AG04449 (cell line): ENCODE measurements at places on chromosomes 11 and 22.

- no peak for DNase-seq
Measured at GRCh38 chr11:113373981-113374560, 13.5 kb upstream of the ANKK1 start.

GRCh38 chr11:71927820-71928736, at the start of gene XNDC1N:
Gene XNDC1N (minus strand): TSS chr11:71928594. CDS start chr11:71923353, 5,241 bp downstream.
- no peak for DNase-seq

GRCh38 chr11:112024178-112024772, 933 bp upstream of the DLAT start:
- no peak for DNase-seq

DNA sequence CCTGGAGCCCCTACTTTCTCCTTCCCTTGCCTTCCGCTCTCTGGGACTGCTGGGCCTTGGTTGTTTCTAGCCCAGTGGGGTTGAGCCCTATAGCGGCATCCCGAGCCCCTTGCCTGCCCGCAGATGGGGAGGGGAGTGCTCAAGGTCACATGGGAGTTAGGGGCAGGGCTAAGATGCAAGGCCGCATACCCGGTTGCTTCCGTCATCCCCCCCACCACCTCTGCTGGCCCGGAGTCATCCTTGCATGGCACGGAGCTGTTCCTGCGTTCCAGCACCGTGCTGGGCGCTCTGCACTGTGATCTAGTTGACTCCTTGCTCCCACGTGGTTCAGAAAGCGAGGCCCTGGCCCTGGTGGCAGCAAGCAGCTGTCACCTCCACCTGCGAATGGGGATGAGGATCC, 18.0 kb downstream of the FLRT1 start:
- DNase-seq = no peak

- peak; percentile 14 for DNase-seq
Measured at GRCh38 chr11:68741463-68741862, 9.9 kb downstream of the TESMIN start.

DNA sequence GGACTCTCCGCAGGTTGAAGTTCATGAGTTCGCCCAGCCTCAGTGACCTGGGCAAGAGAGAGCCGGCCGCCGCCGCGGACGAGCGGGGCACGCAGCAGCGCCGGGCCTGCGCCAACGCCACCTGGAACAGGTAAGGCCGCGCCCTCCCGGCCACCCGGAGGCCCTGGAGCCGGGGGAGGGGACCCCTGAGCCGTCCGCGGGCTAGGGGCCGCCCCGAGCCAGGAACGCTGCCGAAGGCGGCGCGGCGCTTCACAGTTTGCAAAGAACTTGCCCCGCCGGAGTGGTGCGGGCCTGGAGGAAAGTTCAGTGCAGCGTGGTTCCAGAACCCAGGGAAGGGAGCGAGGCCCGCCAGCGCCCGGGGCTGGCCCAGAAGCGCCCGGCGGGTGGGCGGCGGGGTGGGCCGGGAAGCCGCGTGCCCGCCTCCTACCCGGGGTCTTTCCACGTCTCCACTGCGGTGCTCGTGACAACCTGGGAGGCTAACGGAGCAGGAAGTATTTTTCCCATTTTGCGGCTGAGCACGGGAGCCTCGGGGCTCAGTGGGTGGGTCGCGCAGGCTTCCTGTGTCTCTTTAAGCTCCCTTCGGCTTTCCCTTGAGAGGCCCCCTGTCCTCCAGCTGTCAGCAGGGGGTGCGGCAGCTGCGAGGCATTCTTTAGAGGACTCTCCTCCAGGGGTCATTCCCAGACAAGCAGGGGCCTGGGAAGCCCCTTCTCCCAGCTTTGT, 635 bp downstream of the PRR5 start:
- no peak for DNase-seq

- DNase-seq = peak; percentile 76
Measured at GRCh38 chr11:26950260-26950719, 43.6 kb upstream of the FIBIN start.

GRCh38 chr11:116955548-116955947, 118.1 kb upstream of the APOA1 start:
- DNase-seq = no peak

GRCh38 chr11:119322360-119322739, 5.4 kb upstream of the MCAM start:
- DNase-seq = no peak

DNA sequence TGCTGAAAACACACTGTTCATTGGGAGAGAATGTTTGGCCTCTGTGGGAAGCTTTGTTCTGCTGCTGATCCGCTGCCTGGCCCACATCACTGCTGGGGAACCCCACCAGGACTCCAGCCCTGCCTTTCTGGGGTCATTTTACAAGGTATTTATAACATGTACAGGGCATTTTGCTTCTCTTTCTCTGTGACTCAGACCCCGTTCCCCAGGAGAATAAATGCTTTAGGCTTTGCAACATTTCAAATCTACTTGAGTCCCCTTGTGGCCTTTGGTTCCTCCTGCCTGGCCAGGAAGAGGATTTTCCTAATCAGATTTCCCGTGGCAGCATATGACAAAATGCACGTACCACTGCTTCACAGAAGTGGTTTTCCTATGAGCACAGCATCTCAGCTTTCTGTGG, 43.0 kb downstream of the BTG4 start:
- peak; percentile 17 for DNase-seq

DNA sequence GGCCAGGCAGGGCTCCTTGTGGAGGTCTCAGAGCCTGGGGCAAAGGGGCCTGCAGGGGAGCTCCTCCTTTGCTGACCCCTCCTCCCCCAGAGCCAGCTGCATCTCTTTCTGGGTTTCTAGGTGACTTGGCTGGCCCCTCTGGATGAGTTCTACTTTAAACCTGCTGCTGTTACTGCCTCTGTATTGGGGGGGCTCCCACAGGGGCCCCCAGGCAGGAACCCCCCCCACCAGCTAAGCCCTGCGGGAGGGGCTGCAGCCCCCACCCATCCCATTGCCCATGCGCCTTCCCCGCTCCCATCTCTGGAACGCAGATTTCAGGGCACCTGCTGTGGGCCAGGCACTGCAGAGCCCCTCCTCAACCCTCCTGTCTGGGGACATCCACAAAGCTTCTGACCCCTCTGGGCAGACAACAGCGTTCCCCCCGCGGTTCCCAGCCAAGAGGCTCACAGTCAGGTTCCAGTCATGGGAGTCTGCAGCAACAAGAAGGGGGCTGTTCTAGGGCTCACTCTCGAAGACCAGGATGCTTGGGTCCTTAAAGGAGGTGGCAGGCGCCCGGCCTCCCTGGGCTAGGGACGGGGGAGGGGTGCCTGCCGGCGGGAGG, 815 bp upstream of the PLCB3 start:
- DNase-seq = no peak

GRCh38 chr11:66617155-66617834, 865 bp downstream of the RBM14 start:
- no peak for DNase-seq

GRCh38 chr11:7538466-7539454, 25.0 kb downstream of the PPFIBP2 start:
- DNase-seq = no peak

- DNase-seq = no peak
Measured at GRCh38 chr11:40294741-40295140, 1164.7 kb downstream of the LRRC4C start.

DNA sequence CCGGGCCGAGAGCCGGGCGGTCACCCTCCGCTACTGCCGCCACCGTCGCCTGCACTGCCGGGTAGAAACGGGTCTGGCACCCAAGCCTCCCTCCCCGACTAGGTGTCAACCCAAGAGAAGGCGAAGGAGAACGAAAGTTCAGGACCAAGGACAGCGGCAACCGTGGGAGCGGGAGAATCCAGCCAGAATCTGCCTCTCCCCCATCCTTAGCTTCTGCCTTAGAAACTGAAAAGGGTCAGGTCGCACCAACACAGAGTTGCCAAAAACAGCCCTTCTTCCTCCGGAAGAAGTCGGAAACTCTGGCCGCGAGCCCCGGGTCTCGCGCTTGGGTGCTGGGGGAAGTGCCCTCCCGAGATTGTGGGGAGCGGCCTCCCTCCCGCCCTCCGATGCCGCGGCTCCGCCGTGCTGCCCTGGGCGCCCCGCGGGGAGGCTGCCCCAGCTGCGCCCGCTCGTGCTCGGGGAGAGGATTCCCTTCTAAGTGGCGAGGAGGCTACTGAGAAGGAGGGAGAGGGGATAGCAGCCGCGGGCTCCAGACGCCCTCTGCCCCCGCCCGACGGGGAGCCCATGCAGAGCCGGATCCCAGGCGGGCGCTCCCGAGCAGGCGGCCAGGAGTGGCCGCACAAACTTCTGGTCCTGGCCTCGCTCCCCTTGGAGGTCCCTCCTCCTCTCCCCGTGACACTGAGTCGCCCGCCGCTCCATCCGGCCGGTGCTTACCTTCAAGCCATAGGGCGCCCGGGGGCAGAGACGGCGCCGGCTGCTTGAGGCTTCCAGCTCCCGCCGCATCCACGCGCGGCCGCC, 637 bp downstream of the DRD2 start:
- DNase-seq = peak; percentile 19

DNA sequence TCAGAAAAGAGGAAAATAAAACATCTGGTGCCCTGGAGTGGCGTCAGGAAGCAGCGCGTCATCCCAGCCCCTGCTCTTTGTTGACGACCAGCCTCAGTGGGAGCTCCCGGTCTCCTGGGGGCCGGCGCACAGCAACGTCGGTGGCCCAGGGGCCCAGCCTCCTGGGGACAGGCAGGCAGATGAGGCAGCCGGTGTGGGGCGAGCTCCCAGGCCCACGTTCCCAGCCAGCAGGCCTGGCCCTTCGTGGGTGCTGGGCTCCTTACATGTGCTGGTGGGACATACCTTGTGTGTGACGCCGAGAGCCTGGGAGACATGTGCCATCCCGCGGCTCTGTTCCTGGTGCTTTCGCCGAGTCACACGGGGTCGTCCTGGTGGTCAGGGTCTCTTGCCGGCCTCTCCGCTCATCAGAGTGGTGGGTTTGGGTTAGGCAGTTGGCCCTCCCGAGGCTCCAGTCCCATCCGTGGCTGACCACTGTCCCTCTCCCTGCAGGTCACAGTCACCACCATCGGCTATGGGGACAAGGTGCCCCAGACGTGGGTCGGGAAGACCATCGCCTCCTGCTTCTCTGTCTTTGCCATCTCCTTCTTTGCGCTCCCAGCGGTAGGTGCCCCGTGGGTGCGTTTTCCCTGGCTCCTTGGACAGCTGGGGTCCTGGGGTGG, 116.7 kb downstream of the KCNQ1OT1 start:
- no peak for DNase-seq

GRCh38 chr11:82987997-82988396, 83.7 kb downstream of the RAB30 start:
- no peak for DNase-seq

DNA sequence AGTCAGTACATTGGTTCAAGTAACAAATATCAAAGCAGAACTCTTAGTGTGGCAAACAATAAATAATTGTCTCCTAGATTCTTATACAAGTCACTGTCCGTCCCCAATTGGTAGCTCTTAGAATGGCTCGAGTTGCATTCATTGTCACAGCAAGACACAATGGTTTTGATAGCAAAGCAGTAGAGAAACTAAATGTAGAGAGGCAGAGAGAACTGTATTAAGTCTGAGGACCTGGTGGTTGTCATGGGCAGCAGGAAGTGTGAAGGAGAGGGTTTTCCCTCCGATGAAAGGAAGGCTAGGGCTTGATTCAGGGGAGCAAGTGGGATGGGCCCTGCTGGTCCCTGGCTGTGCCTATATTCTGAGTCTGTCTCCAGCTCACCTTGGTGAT, 36.6 kb downstream of the RCOR2 start:
- DNase-seq = no peak

DNA sequence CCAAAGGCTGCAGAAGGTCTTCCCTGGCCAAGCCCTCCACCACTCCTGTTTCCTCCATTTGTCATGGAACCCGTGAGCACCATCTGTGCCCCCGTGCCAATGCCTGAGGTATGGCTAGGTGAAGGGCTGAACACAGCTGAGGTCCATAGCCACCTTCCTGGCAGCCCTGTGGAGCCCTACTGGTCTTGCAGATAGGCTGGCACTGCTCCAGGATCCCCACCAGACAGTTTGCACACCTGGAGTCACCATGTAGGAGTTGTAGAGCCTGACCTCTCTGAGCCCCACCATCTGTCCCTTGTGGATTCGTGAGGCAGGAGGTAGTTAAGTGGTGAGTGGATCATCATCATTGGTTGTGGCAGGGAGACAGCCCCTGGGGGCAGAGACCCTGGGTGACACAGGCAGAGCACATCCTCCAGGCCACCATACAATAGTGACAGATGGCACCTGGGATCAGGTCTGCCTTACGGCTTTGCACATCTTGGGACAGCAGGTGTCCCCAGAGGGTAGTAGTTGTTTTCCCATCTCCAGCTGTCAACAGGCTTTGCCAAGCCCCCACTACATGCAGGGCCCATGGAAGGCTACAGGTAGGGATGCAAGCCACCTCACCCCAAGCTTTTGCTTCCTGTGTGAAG, 52.5 kb upstream of the SUSD2 start:
- DNase-seq = no peak

- DNase-seq = no peak
Measured at GRCh38 chr22:18085188-18085587, 7.4 kb downstream of the PEX26 start.

GRCh38 chr11:63610604-63611394, 3.4 kb downstream of the PLAAT3 start:
- no peak for DNase-seq

DNA sequence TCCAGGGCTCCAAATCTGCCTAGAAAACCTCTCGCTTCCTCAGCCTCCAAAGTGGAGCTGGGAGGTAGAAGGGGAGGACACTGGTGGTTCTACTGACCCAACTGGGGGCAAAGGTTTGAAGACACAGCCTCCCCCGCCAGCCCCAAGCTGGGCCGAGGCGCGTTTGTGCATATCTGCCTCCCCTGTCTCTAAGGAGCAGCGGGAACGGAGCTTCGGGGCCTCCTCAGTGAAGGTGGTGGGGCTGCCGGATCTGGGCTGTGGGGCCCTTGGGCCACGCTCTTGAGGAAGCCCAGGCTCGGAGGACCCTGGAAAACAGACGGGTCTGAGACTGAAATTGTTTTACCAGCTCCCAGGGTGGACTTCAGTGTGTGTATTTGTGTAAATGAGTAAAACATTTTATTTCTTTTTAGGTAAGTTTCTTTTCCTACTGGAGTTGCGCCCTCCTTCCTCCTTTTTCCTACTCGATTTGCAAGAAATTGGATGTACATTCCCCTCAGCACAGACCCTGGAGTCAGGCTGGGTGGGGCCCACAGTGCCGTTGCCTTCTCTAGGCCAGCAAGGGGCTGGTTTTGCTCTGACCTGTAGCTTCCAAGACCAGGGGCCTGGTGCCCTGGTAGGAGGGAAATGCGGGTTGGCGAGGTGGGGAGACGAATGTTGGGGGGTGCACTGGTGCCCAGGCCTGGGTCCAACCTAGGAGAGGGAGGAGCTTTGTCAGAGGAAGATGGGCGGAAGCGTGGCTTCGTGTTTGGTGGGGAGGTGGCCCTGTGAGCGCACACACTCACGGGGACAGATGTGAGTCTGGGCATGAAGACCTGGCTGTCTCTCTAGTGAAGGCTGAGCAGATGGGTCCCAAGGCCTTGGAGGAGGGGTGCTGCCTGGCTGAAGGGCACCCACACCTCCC, 50.6 kb downstream of the ST14 start:
- no peak for DNase-seq

DNA sequence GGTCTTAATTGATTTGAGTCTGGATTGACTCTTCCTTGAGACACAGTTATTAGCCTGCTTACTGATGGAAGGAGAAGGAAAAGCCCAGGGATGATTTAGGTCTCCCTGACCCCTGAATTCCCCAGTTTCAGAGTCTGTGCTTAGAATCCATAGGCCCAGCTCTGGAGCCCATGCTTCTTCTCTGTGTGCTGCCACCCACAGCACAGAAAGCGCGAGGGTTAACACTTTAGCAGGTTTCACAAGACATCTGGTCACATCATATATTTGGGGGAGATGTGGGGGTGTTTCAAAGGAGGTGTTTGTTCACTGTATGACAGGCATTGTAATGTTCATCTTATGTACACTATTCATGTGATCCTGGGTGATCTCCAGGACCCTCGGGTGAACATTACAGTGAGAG, 107.0 kb downstream of the PPP6R3 start:
- DNase-seq = no peak

- DNase-seq = no peak
Measured at GRCh38 chr22:40525250-40525884, 111.2 kb downstream of the MRTFA start.

- DNase-seq = no peak
Measured at GRCh38 chr11:8028766-8029165, 41.6 kb downstream of the EIF3F start.
